Stimulated activated CD4-positive, alpha-beta T cell treated with anti-CD3 and anti-CD28 coated beads, Interleukin-4, amount 100 ng/mL, for 4 hours (primary cell): ENCODE measurements at places on chromosomes 3 and 15.

DNA sequence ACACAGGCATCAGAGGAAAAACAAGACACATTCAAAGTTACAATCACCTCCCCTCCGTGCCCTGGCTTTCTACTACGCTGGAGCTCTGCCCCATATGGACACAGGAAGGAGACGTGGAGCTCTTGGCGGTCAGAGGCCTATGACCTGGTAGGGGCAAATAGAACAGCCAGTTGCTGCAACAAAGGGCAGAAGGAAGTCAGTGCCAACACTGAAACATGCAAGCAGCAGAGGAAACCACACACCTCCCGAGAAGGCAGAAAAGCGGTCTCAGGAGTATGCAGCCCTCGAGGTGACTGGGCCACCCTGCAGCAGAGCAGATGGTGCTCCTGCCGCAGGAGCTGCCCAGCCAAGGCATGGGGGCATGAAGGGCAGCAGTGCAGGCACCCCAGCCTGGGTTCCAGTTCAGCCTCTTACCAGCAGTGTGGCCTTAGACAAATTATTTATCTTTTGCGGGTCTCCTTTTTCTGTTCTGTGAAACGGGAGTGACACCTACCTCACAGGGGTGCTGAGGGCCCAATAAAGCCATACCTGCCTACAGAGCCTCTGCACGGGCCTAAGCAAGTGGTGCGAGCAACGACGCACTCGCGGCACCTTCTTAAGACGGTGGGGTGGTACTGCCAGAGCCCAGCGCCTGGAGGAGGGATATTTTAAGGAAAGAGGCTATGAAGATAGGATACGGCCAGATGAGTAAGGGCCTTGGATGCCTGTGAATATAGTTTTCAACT is 8.6 kb downstream of the ZXDC start:
- DNase-seq, result no peak

- no peak for DNase-seq
Observed at GRCh38 chr15:42160136-42160535, 3.7 kb upstream of the PLA2G4F start.

- DNase-seq, result no peak
Observed at GRCh38 chr3:132964266-132964665, 73.9 kb upstream of the TMEM108 start.

GRCh38 chr3:78368636-78369345 is 1328.9 kb downstream of the ROBO2 start:
- DNase-seq, result no peak

DNA sequence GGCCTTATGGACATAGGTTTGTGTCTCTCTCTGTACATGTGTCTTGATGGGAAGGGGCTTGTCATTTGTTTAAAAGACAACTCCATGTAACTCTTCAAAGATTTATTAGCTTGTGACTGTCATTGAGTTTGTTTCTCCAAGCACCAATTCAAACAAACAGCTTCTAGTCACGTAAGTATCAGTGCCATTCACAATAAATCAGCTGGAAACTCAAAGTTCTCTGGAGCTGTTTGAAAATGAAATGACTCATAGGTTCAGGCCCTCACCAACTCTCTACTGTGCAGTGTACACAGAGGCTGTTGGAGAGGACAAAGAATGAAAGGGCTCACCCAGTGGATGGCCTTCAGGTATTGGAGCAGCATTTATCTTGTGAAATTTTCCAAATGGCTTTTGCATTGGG is 476.3 kb downstream of the AGBL1 start:
- DNase-seq, result no peak

- DNase-seq, result no peak
Observed at GRCh38 chr3:115062009-115062408, 85.1 kb downstream of the ZBTB20 start.

GRCh38 chr3:10983219-10983916 is 9.2 kb upstream of the SLC6A1 start:
- no peak for DNase-seq

DNA sequence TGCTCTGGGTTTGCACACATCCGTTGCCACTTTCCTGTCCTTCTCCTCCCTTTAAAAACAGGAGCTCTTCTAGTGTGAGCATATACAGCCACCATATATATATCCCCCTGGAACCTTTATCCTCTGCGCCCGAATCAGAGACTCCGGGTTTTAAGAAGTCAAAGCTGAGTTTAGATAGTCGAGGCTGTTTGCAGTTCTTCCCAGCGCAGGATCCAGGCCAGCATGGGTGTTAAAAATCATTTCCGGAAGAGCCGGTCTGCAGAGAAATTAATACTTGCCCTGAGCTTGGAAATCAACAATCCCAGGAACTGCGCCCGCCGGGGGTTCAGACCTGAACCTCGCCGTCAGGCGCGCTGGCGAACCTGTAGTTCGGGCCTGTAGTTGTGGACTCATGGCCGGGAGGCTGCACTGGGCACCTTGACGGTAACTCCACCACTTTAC is 2.3 kb downstream of the SHOX2 start:
- no peak for DNase-seq

DNA sequence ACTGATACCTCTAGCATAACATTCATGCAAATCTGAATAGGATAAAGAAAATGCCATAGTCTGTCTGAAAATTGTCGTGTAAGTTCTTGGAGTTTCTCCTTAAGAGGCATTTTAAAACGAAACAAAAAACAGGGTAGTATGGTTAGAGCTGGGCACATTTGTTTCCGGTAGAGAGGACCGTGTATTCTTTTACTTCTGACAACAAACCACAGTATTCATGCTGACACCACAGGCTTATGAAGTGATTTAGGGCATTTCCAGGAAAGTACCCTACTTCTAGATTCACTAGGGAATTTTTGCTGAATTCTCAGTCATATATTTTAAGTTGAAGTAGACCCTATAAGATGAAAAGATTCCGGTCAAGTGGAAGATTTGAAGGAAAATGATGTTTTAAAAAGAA is 541.3 kb downstream of the UNC13C start:
- no peak for DNase-seq

- no peak for DNase-seq
Observed at GRCh38 chr3:13236557-13237173, 163.4 kb upstream of the IQSEC1 start.

- DNase-seq, result no peak
Observed at GRCh38 chr15:101276501-101277037, 716 bp downstream of the SELENOS start.

GRCh38 chr3:5347486-5347885 is 160.0 kb downstream of the EDEM1 start:
- no peak for DNase-seq

- DNase-seq, result no peak
Observed at GRCh38 chr15:50138391-50138790, 19.4 kb upstream of the ATP8B4 start.

- no peak for DNase-seq
Observed at GRCh38 chr15:32701863-32702262, 15.9 kb upstream of the GREM1 start.

- no peak for DNase-seq
Observed at GRCh38 chr3:42339321-42339720, 71.1 kb downstream of the LYZL4 start.

DNA sequence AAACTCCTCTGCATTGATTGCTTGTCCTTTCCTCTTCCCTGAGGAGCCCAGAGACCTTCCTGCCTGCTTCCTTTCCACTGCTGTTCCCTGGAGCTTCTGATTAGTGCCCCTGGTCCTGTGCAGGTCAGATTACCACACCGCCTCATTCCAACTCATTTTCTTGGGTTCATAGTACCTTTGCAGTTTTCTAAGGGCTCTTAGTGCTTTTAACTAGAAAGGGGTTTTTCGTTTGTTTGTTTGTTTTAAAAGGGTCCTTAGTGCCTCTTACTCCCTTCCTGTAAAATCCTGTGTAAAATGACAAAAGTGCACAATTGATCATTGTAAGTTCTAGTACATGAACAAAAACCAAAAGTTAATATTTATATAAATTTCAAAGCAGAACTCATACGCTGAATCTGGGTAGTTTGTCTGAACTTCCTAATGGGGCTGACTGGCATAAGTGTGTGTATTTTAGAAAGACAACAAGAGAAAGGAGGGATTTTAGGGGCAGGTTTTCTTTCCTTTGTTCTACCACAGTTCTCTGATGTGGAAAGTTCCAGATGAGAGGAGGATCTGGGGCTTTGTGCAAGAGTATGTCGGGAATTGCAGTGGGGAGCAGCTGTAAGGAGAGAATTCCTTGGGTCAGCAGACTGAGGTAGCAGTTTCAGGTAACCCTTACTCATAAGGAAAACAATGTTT is 30.6 kb downstream of the SNRK start:
- DNase-seq, result no peak

DNA sequence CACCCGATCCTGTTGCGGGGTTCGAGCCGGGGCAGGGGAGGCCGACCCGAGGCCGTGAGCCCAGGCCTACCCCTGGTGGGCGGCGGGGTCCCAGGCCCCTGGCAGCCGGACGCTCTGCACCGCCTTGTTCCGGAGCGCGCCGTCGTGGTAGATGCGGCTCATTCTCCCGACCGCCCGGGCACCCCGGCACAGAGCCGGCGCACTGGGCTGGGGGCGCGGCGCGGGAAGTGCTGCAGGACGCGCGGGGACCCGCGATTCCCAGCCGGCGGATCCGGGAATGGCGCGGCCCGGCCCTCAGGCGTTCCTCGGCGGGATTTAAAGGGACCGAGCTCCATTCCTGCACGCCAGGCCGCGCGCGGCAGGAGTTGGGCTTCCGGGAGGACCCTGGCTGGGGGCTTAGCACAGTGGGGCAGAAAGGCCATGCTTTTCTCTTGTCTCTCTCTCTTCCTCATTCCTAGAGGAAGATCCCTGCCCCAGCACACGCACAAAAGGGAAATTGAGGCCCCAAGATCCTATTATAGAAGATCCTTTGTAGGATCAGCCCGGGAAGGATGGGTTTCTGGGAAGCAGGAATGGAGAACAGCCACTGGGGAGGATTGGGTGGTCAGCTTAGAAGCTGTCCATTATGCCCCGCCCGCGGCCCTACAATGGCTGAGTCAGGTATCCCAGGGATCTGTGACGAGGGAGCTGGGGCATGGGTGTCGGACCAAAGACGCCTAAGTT is at the start of gene ARPIN:
Gene ARPIN (minus strand): TSS at position 279 of the 723 bp plus-strand sequence. CDS start 117 bp downstream, at position 162.
- DNase-seq, result no peak

DNA sequence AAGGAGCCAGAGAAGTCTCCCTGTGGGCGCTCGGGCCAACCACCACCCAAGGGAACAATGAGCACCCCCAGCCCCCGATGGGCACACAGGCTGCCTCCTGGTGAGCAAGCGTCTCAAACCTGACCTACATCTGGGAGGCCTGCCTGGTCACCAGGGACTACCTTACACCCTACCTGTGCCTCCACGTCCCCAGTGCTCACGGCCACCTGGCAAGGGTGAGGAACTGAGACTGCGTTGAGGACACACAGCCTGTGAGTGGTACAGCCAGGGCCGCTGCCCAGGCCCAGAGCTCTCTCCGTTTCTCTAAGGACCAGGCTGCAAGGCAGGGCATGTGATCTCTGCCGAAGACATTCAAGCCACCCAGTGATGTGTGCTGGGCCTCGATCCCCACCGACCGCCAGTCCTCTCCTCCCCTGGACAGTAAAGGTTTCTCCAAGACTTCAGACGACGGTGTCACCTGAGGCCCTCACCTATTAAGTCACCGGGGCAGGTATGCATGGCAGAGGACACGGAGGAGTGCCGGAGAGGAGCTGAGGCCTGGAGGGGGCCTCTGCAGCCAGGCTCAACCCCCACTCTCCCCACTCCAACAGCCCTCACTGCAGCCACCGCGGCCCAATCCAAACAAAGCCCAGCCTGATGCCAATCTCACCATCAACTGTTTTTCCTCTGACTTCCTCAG is 2.8 kb downstream of the GOLGA8A start:
- DNase-seq, result no peak

- DNase-seq, result no peak
Observed at GRCh38 chr3:29605845-29606244, 325.0 kb downstream of the RBMS3 start.

DNA sequence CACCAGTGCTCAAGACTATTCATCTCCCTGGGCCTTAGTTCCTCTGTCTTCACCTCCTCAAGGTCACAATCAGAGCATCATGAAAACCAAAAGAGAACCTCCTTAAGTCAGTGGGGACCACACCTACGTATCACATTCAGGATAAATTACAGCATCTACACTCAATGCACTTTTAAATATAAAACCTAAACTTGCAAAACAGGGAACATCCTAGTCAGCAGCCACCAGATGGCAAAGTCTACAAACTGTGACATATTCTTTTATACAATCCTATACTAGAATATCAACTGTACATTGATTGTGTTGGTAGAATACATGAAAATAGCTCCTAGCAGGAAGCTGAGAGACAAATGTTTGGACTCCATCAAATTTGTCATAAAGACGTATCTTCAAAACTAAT is 7.9 kb downstream of the KIF9 start:
- no peak for DNase-seq

- no peak for DNase-seq
Observed at GRCh38 chr15:98927996-98928395, 79.6 kb downstream of the PGPEP1L start.

DNA sequence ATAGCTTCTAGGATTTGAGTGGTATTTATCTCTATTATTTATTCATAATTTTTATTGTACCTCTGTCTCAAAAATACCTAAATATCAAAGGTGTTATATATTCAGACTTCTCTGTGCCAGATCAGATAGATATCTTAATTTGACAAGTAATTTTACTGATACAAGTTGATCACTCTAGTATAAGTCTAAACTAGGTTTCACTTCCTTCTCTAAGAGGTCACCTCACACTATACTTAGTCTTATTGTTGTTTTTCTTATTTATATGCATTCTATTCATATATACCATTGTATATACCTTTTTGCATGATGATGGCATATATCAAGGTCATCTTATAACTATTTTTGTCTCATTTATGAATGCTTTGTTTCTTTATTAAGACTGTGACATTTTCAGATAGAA is 26.4 kb upstream of the HGD start:
- no peak for DNase-seq

DNA sequence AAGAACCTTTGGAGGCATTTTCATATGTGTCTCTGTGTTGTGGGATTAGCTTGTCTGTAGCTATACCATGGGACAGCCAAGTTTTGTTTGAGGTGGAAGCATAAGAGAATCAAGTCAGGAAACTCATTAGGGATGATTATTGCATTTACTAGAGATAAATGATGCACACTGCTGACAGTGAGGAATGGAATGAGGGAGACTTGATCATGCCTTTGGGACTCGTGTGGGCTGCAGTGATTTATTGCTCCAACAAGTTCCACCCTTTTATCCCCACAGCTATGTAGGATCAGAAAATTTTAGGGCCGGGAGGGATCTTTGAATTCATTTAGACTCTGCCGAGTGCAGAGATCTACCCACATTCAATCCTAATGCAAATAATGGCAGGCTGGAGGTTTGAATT is 16.3 kb downstream of the ZNF385D start:
- DNase-seq, result no peak

GRCh38 chr3:177482048-177482691 is 284.9 kb upstream of the TBL1XR1 start:
- no peak for DNase-seq

- no peak for DNase-seq
Observed at GRCh38 chr3:154121701-154122551, 736 bp downstream of the ARHGEF26 start.

DNA sequence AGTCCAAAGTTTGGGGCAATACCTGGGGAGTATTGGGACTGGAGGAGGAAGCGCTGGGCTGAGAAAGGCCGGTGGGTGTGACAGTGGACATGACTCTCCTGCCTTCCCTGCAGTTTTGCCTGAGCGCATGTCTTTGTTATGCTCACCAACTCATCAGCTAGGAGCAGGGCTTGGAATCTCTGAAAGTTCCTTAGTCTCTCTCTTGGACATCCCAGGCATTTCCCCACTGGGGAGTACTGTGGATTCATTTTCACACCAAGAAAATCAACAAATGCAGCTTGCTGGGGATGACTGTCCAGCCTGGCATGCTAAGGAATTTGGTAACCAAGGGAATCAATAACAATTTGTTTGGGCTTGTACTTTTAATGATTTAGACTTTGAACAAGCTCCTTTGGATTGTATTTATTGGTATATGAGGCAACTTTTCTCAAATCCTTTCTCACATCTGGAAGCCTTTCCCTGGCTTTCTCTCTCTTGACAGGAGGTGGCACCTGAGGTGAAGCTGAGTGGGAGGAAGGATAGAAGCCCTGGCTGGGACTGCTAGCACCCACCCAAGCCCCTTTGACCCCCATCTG is 48.5 kb upstream of the CHST2 start:
- DNase-seq, result no peak
